Naive thymus-derived CD4-positive, alpha-beta T cell (primary cell): ENCODE measurements at places on chromosomes 2 and 18.

DNA sequence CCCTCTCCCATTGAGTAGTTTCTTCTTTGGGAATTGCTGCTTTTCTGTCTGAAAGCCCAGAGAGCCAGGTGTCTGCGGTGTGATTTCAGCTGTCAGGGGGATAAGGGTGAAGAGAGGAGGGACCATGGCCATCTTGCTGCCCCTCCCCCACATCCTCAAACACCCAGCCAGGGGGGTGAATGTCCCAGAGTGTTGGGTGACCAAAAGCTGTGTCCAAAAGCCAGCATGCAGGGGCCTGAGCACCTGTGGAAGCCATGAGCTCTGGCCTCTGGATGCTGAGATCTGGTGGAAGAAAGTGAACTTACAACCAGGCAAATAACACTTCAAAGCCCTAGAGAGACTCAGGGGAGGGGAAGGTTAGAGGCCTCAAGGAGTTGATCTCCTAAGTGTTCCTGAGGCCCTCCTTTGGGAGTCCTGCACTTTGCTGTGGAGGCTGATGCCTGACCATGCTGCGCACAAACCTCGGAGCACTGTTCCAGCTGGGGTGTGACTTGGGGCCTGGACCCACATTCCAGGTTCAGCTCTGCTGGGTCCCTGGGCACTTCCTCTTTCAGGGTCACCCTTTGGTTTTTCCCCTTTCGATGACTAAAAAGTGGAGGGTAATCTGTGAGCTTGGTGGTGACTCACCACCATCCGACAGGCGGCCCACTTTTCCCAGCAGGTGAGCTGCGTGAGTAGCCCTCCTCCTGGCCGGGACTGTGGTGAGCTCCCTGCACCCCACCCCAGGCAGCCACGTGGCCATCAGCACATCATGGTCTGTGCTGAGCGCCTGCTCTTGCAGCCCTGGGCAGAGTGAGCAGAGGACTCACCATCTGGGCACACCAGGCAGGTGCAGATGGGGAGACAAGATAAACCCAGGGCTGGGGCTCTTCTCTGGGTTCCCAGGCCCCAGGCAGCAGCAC lies 66.8 kb upstream of the FOSL2 start:
- no peak for DNase-seq

DNA sequence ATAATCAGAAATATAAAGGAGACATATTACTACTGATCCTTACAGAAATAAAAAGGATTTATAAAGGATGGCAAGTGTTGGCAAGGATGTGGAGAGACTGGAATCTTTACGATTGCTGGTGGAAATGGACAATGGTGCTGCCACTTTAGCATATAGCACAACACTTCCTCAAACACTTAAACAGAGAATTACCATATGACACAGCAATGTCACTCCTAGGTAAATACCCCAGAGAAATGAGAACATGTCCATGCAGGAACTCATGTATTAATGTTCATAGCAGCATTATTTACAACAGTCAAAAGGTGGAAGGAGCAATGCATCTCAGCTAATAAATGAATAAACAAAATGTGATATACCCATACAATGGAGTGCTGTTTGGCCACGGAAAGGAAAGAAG lies 137.5 kb downstream of the NDUFA10 start:
- DNase-seq = no peak

DNA sequence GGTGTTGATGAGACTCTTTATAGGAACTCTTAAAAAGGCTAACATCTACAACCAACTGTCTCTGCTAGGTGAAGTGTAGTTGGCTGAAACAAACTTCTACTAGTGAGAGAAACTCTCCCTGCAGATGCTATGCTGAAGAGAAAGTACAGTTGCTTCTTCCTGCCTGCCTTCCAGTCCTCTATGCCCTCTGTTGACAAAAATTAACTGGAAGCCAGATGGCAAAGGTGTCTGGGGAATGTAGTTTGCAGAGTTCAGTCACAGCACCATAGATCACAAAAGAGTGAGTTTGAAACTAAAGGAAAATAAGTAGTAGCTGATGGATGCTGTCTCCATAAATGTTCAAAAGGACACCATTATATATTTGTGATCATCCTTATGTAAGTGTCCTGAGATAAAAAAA lies 958.8 kb upstream of the NRXN1 start:
- DNase-seq = no peak

- DNase-seq = no peak
These were observed 33.7 kb upstream of the FAM98A start for GRCh38 chr2:33632831-33633230.
